ENCODE measurements at places on chromosomes 16 and 17.

GRCh38 chr16:64364016-64364415 is 757.8 kb downstream of the CDH11 start:
- DNase-seq = no peak

DNA sequence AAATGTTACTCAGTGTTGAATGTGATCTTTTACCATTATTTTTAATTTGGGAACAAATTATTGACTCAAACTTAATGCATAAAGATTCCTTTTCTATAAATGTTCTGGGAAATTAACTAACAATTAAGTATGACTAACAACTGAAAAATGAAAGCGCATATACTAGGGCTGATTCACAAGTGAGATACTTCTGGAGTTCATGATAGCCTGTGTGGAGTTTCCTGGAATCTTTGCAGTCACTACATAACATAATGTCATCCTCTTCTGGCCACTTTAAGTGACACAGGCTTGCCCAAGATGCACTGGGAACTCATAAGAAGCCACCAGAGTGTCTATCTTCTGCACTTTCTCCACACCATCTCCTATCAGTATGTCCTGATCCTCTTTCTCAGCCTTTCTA is 450.3 kb upstream of the CDH11 start:
- DNase-seq = no peak

DNA sequence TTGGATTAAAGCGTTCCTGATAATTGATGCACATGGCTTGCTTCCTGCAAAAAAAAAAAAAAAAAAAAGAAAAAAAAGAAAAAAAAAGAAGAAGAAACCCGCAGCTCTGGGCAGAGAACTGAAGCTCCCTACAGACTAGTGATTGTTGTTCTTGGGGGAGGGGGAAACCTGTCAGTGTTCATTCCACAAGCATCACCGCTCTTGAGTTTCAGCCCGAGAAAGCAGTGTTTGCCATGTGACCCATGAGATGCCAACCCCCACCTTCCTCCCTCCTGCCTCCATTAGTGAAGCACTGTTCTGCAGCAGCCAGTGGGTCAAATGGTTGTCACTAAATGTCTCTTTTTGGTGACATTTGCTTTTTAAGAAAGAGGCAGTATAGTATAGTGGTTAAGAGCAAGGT is 1.7 kb downstream of the USP43 start:
- DNase-seq = no peak

DNA sequence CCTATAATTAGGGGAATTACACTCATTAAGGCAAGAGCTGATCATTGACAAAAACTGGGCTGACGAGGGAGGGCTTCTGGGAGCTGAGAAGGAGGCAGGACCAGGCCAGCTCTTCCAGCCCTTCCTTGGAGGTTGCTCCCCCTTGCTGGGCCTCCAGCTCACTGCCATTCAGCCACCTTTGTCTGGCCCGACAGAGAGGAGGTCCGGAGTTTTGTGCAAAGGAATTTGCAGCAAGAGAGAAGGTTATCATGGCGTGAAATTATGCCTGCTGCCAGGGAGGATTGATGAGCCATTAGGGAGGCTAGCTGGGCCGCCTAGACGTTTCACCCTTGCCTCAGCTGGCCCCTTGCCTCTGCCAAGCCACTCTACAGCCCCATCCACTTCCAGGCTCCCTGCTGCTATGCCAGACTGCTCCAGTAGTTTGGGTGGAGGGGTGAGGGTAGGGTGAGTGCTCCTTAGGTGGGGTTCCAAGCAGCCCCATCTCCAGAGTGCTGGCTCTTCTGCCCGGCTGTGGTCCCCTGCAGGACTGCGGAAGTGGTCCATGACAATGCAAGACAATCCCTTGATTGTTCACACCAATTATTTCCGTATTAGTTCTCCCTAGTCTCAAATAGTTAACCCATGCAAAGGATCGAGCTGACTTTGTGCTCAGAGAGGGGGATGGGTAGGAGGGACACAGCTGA is 17.1 kb upstream of the PHF12 start:
- no peak for DNase-seq

DNA sequence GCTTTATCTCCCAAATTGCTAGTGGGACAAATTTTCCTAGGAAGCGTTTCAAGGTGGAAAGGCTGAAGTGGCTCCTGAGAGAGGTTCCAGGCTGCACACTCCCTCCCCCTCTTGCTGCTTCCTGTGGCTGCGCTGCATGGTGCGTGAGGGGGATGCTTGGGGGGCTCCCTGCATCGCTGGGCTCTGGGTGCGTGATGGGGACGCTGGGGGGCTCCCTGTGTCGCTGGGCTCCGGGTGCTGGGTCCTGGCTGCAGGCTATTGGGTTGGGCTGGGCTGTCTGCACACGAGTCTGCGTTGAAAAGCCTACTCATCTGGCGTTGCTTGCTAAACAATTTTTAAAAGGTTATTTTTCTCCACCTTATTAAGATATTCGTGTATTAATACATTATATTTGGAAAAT is 30.1 kb downstream of the NDEL1 start:
- DNase-seq = no peak

GRCh38 chr17:64343833-64344637 is 46.6 kb downstream of the PECAM1 start:
- no peak for DNase-seq

DNA sequence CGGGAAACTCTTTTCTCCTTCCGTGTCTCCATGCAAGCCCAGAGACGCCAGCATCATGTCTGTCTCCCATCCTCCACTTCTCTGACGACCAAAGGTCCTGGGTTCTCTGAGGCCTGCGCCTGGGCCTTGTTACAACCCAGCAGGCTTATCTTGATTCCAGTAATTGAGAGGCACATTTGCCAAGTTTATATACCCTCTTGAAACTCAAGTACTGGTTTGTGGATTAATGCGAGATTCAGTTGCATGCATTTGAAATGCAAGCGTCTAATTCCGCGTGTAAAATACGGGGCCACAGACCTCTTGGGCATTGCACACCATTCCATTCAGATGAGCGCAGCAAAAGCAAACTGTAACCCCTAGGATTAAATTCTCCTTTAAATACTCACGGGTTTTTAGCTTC is 28.7 kb upstream of the CRISPLD2 start:
- DNase-seq = no peak

DNA sequence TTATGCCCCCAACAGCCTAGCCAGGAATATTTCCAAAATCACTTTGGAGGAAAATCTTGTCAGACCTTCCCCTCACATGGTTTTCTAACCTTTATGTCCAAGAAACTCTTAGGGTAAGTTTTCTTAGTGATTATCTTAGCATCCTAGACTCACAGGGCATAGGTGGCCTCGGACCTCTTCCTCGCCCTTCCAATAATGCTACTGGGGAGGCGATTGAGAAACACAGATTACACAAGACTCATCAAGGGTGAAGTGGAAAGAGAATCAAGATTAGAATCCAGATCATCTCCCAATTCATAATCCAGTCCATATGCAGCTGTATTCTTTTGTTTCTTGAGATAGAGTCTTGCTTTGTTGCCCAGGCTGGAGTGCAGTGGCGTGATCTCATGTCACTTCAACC is 358.4 kb upstream of the CDH5 start:
- no peak for DNase-seq

DNA sequence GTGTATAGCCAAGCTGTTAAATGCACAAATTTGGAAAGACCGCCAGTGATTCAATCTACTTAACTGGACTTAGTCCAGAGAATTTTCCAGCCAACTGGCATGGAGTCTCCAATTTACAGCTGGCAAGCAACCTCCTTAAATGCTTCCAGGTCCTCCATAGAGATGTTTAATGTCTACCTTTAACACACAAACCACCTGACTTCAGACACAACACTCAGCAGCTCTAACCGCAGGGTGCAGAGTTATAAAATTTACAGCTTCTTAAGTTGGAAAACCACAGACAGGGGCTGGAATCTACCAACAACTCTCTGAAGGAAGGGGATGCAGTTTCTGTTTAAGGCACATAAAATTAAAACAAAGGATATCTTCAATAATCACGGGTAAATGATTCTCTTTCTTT is 106.9 kb downstream of the SYCE1L start:
- DNase-seq = no peak

DNA sequence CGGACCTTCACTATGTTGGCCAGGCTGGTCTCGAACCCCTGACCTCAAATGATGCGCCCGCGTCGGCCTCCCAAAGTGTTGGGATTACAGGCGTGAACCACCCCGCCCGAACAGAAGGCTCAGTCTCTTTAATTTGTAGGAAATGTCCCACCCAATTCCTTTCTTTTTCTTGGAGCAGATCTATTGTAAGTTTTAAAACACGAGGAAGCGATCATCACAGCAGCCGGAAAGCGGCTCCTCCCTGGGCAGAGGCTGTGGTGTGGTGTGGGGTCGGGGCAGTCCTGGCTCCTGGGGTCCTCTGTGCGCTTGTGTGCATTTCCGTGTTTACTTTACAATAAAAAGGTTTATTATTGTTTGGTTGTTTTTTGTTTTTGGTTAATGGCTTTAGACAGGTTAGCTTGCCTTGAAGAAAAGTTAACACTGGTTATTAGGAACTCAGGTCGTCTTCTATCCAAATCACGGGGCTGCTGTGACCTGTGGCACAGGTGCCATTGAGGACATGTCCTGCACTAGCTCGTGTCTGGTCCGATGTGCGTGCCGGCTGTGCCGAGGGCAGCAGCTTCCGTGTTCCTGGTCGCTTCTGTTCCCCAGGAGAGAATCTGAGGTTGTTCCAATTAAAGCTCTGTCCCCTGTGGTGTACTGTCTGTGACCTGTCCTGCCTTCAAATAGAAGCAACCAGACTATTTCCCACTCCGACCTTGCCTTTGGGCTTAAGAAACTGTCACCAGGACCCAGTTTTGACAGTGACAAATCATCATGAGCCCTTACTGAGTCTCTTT is 83.1 kb downstream of the SEC14L1 start:
- no peak for DNase-seq

DNA sequence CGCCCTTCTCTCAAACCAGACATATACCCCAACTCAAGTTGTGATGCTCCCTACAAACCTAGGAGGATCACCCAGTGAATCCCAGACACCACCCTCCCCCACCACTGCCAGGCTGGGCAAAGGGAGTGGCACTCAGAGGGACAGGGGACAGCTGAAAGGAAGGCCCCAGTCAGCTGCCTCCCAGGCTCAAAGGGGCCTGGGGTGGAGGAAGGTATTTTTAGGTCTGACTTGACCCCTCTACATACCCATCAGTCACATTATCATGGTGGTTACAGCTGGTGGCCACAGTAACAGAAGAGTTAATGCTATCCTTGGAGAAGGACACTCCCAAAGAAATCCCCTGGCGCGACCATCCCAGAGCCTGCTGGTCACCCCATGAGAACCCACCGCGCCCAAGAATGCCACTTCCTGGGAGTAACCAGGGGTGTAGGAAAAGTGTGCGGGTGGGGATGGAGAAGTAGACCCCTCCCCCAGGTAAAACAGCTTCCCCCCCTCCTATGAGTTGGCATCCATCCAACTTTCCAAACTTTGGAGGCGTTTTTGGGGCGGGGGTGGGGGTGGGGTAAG is 1.1 kb downstream of the CACNB1 start:
- no peak for DNase-seq

- no peak for DNase-seq
Measured at GRCh38 chr16:50273888-50274325, 7.6 kb downstream of the ADCY7 start.

- no peak for DNase-seq
Measured at GRCh38 chr17:78146471-78146869, 285 bp downstream of the C17orf99 start.

- peak; percentile 21 for DNase-seq
Measured at GRCh38 chr17:79844869-79845600, 5.8 kb upstream of the CBX4 start.

DNA sequence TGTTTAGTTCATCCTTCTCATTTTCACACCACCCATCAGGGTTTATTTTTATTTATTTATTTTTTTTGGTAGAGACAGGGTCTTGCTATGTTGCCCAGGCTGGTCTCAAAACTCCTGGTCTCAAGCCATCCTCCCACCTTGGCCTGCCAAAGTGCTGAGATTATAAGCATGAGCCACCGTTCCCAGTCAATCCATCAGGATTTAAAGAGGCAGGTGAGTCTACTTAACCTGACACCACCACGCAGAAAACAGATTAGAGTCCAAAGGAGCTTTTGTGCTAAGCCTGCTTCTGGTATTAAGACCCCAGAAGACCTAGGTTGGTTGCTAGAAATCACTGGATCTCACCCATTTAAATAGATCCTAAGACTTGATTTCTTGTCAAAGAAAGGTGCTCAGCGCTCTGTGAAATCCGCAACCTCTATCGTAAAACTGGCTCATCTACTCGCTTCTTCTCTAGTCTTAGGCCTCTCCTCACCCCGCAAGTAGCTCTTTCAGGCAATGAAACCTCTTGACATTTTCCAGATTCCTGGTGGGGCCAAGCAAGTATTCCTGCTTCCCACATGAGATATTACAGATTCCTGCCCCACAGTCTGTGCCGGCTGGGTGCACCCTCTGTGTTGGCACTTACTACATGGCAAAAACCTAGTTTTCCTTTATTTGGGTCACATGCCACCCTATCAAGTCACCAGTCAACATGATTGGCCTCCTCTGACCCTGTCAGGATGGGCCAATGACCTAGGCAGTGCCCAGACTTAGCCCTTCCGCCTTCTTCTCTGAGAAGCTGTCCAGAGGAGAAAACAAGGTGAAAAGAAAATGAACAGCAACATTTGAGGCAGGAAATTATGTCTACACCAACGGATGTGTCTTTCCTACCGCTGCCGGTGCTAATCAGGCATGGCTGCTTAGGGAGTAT is 9.0 kb downstream of the PITPNA start:
- DNase-seq = no peak

DNA sequence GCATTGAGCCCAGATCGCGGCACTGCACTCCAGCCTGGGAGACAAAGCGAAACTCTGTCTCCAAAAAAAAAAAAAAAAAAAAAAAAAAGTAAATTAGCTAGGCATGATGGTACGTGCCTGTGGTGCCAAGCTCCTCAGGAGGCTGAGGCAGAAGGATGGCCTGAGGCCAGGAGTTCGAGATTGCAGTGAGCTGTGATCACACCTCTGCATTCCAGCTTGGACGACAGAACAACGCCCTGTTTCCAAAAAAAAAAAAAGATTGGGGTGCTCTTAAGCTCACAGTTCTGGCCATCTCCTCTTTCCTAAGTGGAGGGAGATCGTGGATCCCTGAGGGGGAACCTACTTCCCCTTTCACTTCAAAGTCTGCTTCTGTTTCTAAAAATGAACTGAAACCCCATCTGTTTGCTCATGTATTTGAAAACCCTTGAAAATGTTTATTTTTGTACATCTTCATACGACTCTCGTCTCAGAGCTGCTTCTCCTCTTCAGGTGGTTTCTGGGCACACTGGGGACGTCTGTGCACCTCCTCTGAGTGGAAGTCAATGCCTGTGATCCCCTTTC is 138.8 kb downstream of the PRKCA start:
- DNase-seq = no peak

- no peak for DNase-seq
Measured at GRCh38 chr16:17084130-17084529, 386.6 kb downstream of the XYLT1 start.

GRCh38 chr16:84176192-84177053 is 10.4 kb downstream of the TAF1C start:
- DNase-seq = no peak

DNA sequence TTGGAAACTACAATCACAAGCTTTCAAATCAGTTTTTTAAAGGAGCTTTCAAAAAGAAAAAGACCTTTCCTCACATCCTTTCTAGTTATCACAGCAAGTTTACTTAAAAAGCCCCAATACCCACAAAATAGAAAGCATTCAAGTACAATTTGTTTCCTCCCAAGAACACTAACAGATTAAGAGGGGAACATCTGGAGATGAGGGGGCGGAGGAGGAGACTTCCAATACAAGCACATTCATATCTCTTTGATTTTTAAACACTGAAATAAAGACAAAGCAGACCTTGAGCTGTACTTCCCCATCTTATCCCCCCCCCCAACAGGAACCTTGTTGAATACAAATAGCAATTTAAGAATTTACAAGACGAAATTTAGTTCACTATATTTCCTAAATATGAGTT is 2.0 kb downstream of the YWHAE start:
- DNase-seq = no peak

All from substantia nigra (tissue), 51 donors.